T follicular helper cell (primary cell): ENCODE measurements at places on chromosomes 3 and 15.

DNA sequence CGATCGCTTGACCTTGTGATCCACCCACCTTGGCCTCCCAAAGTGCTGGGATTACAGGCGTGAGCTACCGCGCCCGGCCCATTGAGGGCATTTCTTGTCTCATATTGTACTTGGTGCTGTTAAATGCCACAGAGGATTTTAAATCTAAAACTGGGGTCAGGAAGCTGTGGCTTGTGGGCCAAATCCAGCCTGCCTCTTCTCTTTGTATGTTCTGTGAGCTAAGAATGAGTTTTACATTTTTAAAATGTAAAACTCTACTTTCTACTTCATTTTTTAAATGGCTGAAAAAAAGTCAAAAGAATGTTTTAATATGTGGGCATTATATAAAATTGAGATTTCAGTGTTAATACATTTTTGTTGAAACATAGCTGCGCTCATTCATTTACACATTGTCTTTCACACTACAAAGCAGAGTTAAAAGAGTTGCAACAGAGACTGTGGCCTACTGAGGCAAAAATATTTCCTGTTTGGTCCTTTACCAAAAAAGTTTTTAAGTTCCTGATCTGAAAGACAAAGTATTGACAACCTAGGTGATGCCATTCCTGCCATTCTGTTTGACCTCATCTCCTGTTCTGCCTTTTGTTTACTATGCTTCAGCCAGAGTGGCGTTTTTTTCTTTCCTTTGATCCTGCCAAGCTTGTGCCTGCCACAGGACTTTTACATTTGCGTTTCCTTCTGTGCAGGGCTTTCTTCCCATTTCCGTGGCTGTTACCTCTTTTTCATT is 50.4 kb downstream of the PDCD6IP start:
- no peak for DNase-seq

GRCh38 chr3:177574222-177574856 is 377.1 kb upstream of the TBL1XR1 start:
- no peak for DNase-seq

GRCh38 chr3:144085964-144086363 is 114.3 kb downstream of the DIPK2A start:
- DNase-seq: no peak

DNA sequence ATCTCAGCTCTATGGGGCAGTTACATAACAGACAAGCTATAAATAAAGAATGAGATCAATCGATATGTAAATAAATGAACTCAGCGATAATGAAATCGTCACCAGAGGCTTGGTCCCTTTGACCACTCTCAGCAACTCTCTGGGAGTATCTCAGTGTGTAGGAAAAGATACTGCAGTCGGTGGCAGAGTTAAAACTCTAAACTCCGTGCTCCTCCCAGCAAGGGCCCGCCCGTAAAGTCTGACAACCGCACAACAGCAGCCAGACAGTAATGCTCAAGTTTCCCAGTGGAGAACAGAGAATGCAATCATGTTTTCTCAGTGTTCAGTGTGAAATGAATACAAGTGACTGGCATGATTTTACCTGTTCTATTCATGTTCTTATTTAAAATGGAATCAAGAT is 28.3 kb upstream of the IGF1R start:
- DNase-seq: no peak

DNA sequence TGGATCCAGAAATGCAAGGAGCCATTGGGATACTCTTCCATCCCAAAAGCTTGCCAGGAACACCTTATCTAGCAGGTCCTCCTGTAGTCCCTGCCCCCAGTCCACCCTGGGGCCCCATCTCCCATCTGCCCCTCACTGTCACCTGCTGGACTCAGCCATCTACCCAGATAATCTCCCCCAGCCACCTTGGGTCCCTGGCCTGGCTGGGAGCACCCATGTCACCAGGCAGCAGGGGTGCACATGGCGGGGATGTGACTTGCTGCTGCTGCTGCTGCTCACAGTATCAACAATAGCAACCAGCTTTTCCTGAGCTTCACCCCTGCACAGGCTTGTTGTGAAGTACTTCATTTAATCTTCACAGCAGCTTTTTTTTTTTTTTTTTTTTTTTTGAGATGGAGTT is 12.6 kb downstream of the PTH1R start:
- DNase-seq: no peak

GRCh38 chr3:157618075-157618760 is 115.0 kb upstream of the VEPH1 start:
- DNase-seq: no peak

DNA sequence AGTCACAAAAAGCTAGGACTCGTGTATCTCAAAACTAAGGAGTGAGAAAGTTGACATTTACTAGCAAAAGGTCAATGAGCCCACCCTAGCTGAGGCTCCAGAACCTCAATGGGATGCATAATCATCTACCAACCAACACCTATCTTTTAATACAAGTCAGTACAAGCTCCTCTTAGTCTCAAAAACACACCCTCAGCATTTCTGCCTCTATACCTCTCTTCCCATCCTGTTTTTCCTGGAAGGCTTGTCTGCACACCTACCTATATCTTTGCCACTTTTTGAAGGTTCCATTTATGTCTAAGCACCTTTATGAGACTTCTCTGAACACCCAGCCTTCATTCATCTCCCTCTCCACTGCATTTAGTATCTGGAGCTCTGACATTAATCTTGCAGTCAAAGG is 10.0 kb downstream of the WWTR1 start:
- no peak for DNase-seq

GRCh38 chr3:38500688-38501417 is 4.7 kb downstream of the EXOG start:
- DNase-seq: no peak
